ENCODE measurements at places on chromosomes 11 and 22. TPM values are rescaled to one million over a fixed set of nuclear protein-coding genes. Genes with fewer than 3 reads are reported as not detected.

- DNase-seq = no peak
Observed at GRCh38 chr11:88626216-88626615, 288.7 kb upstream of the CTSC start.

Gene SYCE3
- total RNA-seq = not detected

Gene SHISAL1
- total RNA-seq = 0.32 TPM

DNA sequence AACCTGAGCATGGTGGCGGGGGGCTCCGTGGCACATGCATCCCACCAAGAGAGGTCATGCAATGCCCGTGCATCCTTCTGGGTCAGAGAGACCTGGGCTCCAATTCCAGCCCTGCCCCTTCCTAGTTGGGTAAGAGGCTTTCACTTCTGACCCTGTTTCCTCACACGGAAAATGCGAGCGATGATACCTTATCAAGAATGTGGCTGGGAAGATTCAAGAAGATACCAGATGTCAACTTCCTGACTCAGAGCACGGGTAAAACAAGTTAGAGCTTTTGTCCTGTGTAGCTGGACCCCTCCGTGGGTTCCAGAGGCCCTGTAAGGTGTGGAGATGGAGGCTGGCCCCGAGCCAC lies 8.7 kb upstream of the DGKZ start:
- DNase-seq = no peak
